ENCODE measurements at places on chromosomes 3 and 15. TPM values are rescaled to one million over a fixed set of nuclear protein-coding genes. Genes with fewer than 3 reads are reported as not detected.
A peak's percentile ranks its signal among the peaks of the same experiment; 100 is the strongest.

GRCh38 chr15:100082761-100083402 lies 258.9 kb downstream of the ADAMTS17 start:
- no peak for DNase-seq

GRCh38 chr3:71585131-71585530 lies 1.6 kb upstream of the FOXP1 start:
- peak; percentile 16 for DNase-seq

The GOLGA8S gene
- total RNA-seq: 0.09 TPM

GRCh38 chr3:167032267-167032876 lies 347.7 kb downstream of the ZBBX start:
- peak; percentile 56 for DNase-seq

The TOP2B gene
- 117 TPM for total RNA-seq

DNA sequence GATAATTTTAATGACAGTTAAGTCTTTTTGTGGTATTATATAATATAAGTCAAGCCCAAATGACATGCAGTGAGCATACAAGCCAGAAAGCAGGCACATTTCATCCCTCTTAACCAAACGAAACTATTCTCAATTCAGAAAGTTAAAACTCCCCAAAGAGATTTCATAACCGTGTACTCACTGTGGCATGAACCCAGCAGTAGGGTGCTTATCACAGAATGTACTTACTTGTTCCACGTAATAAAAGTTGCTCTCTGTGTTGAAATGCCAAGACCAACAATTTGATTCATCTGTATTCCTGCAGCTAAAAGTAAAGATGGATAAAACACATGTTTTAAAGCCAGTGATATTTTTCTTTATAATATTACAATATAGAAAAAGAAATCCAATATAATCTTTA lies 12.1 kb downstream of the GK5 start:
- DNase-seq: no peak

DNA sequence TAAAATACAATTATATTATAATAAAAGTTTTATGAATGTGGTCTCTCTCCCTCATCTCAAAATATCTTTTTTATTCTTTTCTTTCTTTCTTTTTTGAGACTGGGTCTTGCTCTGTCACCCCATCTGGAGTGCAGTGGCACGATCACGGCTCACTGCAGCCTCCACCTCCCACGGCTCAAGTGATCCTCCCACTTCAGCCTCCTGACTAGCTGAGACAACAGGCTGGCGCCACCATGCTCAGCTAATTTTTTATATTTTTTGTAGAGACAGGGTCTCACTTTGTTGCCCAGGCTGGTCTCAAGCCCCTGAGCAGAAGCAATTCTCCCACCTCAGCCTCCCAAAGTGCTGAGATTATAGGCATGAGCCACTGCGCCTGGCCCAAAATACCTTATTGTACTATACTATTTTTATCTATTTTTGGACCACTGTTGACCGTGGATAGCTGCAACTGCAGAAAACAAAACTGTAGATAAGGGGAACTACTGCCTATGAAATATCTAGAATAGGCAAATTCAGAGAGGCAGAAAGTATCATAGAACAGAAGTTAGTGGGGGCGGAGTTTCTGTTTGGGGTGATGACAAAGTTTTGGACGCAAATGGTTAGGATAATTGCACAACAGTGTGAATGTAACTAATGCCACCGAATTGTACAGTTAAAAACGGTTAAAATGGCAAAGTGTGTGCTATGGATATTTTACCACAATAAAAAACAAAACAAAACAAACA lies 66.6 kb downstream of the SLC12A8 start:
- no peak for DNase-seq

- DNase-seq: no peak
Measured at GRCh38 chr15:49278751-49279150, 108.7 kb downstream of the GALK2 start.

DNA sequence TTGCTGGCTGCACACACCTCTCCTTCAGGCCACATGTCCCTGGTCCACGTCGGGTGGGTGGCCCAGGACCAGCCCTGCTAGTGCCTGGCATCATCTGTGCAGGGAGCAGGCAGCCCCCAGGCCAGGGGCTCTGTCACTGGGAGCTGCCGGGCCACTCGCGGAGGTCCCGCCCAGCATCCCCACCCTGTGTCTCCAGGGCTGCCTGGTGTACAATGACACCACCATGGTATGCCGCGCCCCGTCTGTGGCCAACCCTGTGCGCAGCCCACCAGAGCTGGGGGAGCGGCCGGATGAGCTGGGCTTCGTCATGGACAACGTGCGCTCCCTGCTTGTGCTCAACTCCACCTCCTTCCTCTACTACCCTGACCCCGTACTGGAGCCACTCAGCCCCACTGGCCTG lies 34.3 kb downstream of the PLXNA1 start:
- DNase-seq: no peak

The CSPG4 gene
- total RNA-seq: 0.05 TPM

DNA sequence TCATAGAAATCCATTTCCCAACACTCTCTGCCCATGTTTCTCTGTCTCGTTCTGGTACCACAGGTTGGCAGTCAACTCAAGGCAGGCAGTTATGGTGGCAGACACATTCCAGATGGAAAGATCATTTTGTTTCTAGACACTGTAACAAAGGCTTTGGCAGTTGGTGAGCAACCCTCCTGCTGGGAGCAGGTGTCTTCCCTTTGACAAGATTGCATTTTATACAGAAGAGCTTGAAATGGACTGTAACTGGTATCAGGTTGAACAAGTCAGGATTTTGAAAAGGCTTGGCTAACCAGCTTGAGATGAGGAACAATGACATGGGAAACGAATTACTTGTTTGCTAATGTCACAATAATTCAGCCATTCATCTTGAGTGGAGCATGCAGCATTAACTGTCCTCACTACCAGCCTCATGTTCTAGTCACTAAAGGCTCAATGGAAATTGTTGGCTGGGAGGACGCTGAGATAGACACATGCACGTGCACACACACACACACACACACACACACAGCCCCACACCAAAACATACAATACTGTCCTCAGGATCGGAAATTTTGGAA lies 170.0 kb downstream of the SEMA6D start:
- no peak for DNase-seq

DNA sequence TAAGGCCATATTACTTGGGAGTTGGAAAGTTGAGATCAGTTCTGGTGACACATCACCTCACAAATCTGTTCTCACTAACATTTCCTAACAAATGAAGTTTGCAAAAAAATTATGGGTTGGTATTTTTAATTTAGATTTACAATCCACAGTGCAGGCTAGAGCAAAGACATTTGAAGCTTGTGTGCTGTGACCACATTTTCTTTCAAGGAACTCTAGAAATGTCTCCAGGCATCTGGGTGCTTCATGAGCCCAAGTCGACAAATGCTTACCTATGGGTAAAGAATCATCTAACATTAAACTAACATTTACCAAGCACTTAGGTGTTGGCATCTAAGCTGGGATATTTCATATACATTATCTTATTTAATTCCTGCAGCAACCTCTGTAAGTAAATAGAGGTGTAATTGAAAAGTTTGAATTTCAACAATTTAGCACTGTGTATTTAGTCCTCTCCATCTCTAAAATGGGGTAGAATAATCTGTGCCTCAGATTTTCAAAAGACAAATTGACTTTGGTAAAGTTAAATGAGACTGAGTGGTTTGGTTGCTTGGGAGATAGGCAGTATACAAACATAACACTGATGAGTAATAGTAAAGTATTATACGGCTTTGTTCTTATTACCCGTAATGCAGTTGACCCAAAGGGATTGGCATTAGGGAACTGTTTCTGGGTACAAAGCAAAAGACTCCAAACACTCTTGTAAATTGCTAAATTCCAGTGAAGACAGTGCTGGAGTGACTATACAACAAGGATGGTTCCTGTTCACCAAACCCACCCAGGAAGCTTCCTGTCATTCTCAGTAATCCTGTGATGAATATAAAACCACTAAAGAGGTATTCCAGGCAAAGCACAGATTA lies 162.5 kb downstream of the TPRG1 start:
- no peak for DNase-seq

GRCh38 chr3:53478166-53478830 lies 16.1 kb upstream of the CACNA1D start:
- DNase-seq: peak; percentile 69

The FAM107A gene
- not detected for total RNA-seq

The FOXB1 gene
- not detected for total RNA-seq

The MYH15 gene
- total RNA-seq: 0.64 TPM

- DNase-seq: no peak
Measured at GRCh38 chr3:57085211-57085610, 24.7 kb downstream of the SPATA12 start.

The P2RY12 gene
- total RNA-seq: not detected

Measured in Calu3 (cell line).